ENCODE measurements at places on chromosomes 6 and 20.

DNA sequence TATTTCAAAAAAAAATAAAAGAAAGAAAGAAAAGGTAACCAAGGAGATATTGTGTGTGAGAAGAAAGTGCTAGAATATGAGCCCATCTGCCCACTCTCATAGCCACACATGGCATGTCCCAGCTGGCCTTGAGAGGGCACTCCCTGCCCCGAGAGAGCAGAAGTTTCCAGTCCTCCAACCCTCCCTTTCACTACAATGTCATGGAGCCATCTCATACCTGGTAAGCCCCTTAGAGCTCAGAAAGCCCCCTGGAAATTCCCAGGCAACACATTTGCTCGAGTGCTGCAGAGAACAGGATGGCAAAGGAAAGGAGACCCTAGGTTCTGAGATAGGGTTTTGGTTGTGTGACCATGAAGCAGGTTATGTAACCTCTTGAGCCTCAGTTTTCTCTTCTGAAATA is 75.8 kb upstream of the RIN2 start:
- DNase-seq = no peak

DNA sequence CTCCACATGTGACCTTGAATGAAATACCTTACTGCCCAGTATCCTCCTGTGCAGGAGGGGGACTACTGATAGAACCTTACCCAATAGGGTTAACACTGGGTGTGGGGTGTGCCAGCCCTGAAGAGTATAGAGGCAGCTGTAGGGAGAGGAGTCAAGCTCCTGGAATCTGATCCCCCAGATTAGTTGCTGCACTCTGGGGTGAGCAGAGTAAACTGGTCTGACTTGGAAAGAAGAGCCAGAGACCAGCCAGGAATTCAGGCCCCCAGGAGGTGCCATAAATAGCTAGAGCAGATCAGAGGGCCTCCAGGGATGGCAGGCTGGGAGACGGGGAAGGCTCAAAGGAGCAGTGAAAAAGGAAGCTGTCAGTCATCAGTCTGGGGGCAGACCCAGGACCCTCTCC is 3.5 kb upstream of the APOBEC2 start:
- DNase-seq = no peak

- no peak for DNase-seq
Observed at GRCh38 chr20:51003753-51004152, 19.2 kb downstream of the KCNG1 start.

- no peak for DNase-seq
Observed at GRCh38 chr6:157233686-157234085, 89.6 kb downstream of the TMEM242 start.

DNA sequence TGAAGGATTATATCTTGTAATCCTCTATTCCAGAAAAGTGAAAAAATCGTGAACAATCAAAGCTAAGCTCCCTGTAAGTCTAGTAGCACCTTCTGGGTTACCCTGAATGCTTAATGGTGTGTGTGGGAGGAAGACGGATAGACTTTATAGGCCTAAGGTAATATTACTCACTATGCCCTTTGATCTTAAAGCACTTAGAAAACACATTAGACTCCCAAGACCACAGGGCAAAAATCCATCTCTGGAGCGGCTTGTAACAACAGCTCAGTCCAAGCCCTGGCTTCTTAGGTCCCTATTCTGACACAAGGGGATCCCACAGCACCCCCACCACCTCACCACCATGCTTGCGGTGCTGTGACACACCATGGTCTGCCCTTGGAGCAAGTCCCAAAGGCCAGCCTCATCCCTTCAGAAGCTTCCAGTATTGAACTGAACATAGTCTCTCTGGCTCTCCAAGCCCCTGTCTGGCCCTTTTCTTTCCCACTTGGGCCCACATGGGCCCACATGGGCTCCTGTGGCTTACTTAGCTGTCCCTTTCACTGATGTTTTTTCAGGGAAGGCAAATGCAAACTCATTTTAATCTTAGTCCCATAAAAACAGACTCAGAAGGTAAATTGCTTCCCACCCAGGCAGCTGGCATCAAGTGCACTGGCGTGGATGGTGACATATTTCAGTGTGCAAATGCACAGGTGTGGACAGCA is 28.3 kb downstream of the C6orf132 start:
- DNase-seq = peak; percentile 99

DNA sequence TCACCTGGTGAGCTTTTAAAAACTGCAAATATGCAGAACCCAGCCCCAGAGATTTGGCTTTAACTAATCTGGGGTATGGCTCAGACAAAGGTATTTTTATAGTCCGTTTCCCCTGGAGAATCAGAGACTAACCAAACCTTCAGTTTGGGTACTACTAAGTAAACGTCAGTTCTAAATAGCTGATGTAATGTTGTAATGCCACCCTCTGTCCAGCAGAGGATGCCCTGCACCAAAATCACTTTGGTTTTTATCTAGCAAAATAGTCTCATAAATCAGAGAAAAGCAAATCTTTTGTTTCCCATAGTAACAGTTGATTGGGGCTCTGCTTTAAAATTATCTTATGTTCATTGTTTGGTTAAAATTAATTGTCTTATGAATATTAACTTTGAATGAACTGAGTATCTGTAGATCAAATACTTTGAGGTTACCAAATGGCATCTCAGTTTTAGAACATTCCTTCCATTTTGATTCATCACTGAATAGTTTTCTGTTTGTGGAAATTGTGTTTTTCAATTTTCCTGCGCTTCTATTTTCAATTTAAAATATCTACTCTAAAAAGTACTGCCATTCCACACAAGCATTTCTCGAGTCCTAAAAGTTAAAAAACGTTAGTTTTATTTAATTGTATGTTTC is 278.3 kb upstream of the PLCB4 start:
- peak; percentile 66 for DNase-seq

GRCh38 chr6:658244-658643 is 1.3 kb upstream of the HUS1B start:
- DNase-seq = no peak

GRCh38 chr6:135972150-135972549 is 120.6 kb downstream of the PDE7B start:
- DNase-seq = no peak

DNA sequence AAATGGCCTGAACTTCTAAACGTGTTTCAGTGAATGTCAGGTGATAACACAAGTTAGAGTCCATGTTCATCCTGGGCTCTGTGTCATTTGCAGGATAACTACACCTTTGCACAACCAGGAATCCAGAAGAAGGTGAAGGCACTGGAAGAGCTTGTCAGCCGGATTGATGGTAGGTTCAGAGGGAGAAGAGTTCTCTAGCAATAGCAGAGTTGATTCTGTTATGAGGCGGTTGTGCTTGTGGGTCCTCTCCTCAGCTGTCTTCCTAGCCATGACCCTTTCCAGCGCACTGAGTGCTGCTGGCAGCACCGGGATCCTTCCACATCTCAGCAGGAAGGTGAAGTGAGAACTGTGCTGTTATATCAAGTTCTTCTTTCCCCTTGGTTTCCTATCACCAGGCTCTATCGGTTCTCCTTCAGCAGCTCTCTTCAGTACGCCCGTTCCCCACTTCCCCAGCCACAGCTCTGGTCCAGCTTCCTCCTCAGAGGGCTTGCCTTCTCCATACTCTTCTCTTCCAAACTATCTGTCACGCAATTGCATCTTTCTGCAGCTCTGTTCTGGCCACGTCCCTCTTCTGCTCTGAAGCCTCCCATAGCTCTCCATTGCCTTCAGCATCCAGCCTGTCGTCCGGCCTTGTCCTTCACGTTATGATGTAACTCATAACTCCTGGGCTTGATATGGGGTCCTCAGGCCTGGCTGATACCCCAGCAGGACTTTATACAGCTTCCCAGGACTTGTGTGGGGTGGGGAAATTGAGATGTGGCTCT is 39.9 kb upstream of the RNF8 start:
- no peak for DNase-seq

DNA sequence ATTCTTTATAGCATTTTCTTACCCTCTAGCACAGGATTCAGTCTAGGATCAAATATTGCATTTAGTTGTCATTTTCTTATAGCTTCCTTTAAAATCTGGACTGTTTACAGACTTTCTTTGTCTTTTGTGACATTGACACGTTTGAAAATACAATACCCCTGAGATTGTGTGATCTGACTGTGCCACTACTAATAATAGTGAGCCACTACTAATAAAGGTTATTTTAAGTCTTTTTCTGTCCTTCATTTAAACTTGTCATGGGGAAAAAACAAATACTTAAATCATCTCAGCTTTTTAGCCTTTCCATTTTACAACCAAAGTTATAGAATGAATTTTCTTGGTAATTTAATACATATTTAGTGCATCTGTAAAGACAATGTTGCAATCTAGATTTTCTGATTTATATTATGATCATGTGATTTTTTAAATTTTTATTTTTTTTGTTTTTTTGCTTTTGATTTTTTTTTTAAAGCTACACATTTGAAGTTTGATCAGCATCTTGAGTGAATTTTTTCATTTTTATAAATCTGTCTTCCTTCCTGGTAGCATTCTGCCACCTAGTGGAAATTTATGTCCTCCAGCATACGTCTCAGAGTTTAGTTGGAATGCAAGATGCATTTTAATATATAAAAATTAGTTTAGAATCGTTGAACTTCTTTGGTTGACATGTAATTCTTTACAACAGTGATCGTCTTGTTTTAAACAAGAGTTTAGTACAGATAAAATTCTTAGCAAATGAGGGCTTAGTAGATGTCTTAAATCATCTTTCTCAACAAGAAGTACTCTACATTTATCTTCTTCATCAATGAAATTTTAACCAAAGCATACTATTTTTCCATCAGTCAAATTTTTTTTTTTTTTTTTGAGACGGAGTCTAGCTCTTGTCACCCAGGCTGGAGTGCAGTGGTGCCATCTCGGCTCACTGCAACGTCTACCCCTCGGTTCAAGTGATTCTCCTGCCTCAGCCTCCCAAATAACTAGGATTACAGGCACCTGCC is 119.4 kb downstream of the NCOA3 start:
- peak; percentile 78 for DNase-seq

- no peak for DNase-seq
Observed at GRCh38 chr20:59422872-59423544, 122.6 kb downstream of the EDN3 start.

GRCh38 chr20:4026093-4026601 is 10.8 kb upstream of the RNF24 start:
- peak; percentile 66 for DNase-seq

DNA sequence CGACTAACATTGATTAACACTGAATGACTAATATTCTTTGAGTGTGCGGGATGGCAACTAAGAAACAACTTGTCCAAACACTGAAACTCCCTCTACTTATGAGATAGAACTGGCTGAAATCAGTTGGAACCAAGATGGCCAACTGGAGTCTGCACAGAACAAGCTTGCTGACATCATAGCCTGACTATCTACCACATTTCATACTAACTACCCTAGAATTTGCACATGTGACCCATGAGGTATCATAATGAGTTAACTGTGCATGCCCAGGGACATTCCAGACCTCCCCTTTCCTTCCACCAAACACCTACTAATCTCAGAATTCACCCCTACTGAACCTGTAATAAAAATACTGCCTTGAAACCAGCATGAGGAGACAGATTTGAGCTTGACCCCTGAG is 43.2 kb downstream of the PHIP start:
- DNase-seq = peak; percentile 58

- DNase-seq = peak; percentile 33
Observed at GRCh38 chr6:33904050-33904746, 100.4 kb upstream of the MLN start.

GRCh38 chr6:63805345-63805744 is 169.7 kb downstream of the PHF3 start:
- no peak for DNase-seq

DNA sequence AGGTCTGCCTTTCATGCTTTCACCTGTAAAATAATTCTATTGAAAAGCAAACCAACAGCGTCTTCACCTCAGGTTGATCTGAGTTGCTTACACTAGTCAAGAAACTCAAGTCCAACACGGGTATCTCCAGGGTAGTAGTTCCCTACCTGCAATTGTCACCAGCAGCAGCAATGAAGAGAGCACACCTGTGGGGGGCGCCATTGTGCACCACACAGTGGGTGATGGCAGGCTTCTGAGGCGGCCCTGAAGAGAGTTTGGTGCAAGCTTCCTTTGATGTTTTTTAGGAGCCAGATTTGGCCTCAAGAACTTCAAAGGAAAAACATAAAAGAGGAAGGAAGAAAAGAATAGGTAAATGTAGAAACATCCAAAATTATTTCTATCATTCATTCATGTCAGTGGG is 45.1 kb downstream of the KIAA0319 start:
- no peak for DNase-seq

DNA sequence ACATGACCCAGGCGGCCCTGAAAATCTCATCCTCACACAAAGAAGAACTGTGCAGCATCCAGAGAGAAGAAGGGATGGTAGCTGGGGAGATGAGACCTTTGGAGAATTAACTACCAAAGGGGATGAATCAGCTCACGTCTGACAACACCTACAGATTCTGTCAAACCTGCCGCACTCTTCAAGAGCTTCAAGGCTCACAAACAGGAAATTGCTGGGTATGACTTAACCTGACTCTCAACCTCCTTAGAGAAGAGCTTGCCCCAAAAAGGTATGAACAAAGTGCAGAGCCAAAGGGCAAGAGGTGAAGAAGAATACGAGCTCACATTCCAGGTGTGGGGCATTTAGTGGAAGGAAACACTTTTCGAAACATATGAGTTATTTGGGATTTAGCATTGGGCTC is 139.8 kb downstream of the BACH2 start:
- DNase-seq = no peak

DNA sequence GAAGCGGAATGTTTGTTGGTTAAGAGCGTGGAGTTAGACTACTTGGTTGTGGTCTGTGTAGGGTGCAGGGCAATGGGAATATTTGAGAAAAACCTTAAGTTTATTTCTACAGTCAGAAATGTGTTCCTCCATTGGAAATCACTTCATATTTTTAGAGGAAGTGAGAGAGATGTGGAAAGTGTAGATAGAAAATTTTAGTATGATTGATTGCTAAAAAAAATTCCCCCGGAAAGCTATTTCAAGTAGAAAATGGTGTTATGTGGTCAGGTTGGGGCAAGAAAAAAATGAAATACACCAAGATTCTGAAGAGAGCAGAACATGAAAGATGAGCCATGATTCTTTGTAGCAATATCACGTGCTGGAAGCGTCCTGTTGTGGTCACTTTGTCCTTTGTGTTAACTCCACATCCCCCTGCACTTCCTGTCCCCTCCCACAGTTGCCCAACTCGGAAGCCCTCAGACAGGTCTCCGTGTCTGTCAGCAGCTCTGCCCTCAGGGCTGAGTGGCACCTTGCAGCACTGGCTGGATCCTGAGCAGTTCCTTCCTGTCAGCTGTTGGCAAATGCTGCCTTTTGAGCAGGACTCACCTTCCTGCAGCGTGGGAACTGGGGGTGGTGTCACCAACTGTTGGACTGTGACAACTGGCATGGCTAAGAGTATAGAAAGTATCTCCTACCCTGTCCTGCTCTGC is 137.5 kb upstream of the SLC24A3 start:
- no peak for DNase-seq

DNA sequence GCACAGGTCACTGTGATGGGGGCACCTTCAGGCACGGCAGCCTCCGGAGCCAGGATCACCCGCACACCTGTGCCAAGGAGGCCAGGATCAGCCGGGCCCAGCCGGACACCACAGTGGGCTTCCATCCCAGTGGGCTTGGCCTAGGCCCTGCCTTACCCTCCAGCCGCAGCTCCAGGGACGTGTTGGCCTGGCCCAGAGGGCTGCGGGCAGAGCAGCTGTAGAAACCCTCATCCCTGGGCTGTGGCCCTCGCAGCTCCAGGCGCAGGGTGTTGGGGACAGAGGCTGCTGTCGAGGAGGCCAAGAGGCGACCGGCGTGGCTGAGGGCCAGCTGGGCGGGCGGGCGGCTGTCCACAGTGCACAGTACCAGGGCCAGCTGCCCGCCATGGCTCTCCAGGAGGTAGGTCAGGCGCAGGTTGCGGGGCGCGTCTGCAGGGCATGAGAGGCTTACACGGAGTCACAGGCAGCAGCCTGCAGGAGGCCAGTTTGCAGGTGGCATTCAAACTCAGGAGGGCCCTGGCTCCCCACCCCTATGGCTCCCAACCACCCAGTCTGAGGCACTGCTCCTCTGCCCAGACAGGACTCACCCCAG is 11.0 kb upstream of the ADAM33 start:
- no peak for DNase-seq

GRCh38 chr20:53547664-53548239 is 45.9 kb downstream of the ZNF217 start:
- DNase-seq = peak; percentile 67
